ENCODE measurements at places on chromosomes 1 and 21. TPM values are rescaled to one million over a fixed set of nuclear protein-coding genes. Genes with fewer than 3 reads are reported as not detected.
A peak's percentile ranks its signal among the peaks of the same experiment; 100 is the strongest.

GRCh38 chr1:91402023-91402422, 2.6 kb downstream of the HFM1 start:
- H3K27ac ChIP-seq, result no peak overlapping the region
- DNase-seq, result no peak
- no peaks in the 10 kb centered on the region for H3K4me1 ChIP-seq
- H3K4me3 ChIP-seq, result no peak overlapping the region

DNA sequence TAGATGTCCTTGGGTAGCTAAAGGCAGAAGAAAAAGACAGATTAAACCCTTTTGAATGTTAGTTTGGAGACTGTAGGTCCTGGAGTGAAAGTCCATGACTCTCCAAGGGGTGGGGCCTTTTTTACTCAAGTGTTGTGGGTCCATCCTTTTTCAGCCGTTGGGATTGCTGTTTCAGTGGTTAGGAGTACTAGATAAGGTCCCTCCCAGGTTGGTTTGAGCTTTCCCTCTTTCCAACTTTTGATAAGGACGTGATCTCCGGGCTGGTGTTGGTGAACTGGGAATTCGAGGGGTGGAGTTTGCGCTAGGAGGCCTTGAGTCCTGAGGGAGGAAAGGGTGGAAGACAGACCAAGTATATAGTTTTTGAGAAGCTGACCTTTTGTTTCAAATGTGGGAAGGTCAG, 5.2 kb upstream of the IPP start:
- no peaks in the 10 kb centered on the region for H3K36me3 ChIP-seq
- H3K27ac ChIP-seq, result no peak overlapping the region
- no peak for DNase-seq

DNA sequence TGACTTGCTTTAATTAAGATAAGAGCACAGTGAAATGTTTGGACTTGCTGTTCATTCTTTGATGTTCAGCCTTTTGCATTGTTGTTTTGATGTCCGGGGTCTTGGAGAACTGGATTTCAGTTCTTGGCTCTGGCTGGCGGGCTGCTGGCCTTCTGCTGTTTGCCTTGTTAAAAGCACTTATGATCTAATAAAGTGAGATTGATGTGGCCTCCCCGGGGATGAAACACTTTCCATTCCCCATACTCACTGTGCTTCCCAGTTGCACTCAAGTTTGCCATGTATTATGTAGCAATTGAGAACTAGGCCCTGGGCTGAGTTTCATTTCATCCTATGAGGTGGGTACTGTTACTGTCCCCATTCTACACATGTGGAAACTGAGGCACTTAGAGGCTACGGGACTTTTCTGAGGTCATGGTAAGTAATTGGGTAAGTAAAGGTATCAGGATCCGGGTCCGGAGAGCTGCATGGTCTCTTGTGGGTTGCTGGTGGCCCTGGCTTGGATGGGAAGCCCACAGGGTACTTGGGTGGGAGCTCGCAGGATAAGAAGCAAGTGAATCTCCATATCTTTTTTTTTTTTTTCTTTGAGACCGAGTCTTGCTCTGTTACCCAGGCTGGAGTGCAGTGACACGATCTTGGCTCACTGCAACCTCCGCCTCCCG, 127.7 kb upstream of the ZBTB40 start:
- H3K4me1 ChIP-seq, result no peaks in the 10 kb centered on the region
- no peak overlapping the region for H3K4me3 ChIP-seq
- H3K36me3 ChIP-seq, result no peaks in the 10 kb centered on the region
- H3K27me3 ChIP-seq, result no peaks in the 10 kb centered on the region
- no peak overlapping the region for H3K27ac ChIP-seq

Gene TTLL10
- not detected for total RNA-seq

Gene ELK4
- 88.7 TPM for total RNA-seq

DNA sequence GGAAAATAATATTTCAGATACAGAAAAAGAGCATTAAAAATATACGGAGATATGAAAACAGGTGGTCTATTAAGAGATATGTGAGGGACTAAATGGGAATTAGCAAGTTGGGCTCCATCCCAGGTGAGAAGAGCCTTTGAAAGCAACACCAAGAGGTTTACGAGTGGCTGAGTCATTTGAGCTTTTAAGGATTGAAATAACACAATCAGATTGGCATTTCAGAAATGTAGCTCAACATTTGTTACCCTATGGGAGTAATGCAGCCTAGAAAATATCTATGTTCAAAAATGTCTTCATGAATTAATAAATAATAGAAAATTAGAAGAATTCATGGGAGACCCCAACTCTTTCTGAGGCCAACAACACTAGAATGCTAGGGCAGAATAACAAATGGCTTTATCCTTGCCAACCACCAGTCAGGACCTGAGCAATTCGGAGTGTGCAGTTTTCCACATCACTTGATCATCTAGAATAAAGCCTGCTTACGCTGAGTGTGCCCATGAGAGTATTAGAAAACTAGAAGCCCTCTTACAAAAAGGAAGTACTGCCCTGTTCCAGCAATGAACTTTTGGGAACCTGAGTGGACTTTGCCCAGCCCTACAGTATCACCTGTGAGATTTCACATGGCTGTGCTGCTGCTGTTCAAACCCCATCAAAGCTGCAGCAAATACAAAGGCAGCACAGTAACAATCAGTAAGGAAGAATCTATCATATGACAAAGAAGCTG, 538.0 kb upstream of the CAMK1G start:
- H3K36me3 ChIP-seq, result no peaks in the 10 kb centered on the region
- H3K27ac ChIP-seq, result no peak overlapping the region
- DNase-seq, result no peak

DNA sequence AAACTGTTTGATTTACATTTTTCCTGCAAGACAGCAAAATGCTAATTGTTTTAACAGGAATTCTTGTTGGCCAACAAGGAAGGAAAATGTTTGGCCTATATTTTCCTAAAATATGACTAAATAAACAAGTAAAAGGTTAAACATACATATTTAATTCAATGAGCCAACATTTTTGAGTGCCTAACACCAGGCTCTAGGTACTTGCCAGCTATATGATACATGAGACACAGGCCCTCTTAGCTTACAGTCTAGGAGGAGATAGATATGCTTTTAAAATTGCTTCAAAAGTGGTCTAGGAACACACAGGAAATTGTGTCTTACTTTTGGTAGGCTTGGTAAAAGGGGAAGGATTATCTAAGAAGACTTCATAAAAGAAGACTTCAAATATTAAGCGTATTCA, 50.9 kb downstream of the PIGK start:
- H3K27me3 ChIP-seq, result no peaks in the 10 kb centered on the region
- no peak overlapping the region for H3K27ac ChIP-seq
- no peak for DNase-seq
- H3K36me3 ChIP-seq, result no peaks in the 10 kb centered on the region
- H3K4me1 ChIP-seq, result no peaks in the 10 kb centered on the region

DNA sequence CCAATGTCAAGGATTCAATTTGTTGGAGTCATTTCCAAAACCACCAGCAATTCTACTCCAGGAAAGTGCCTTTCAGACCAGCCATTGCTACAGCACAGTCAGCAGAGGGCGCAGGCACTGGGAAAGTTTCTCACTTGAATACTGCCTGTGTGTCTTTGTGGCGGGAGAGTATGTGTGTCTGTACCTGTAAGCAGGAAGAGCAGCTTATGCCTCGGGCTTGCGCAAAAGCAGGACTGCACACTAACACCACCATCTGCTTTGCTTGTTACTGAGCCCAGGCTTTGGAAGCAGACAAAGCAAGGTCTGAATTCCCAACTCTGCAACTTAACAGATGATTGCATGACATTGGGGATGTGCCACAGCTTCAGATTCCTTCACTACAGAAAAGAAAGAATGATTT, 7.0 kb upstream of the CTSE start:
- H3K36me3 ChIP-seq, result no peaks in the 10 kb centered on the region
- H3K27ac ChIP-seq, result no peak overlapping the region
- no peaks in the 10 kb centered on the region for H3K27me3 ChIP-seq
- no peak overlapping the region for H3K4me3 ChIP-seq
- no peaks in the 10 kb centered on the region for H3K4me1 ChIP-seq

DNA sequence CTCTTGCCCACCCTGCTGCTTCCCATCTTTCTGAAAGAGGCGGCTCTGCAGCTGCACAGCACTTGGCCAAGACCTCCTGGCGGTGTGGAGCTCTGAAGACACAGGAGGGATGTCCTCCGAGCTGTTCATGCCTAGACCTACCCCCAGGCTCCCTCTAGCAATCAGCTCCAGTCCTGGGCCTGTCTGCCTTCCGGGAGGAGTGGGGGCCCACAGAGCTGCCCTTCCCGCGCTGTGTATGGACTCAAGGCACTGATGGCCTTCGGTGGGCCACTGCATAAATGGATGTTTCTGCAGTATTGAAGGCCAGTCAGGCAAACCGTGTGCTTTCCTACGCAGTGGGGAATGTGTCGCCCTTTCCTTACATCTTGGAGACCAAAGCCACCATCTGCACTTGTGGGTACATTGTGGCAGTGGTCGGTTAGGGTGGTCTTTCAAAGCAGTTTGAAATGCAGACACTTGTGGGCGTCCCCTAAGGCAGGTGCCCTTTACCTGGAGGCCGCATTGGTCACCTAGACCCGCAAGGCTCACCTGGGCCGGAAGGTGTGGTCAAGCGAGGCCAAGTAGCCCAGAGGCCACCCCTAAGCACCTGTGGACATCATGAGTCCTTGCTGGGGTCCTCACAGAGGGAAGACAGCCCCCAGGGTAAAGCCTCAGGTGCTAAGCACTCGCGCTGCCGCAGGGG, 912 bp upstream of the PKNOX1 start:
- H3K4me1 ChIP-seq, result peaks cover 18% of the 10 kb centered on the region
- peak overlapping the region; percentile 83 for H3K4me3 ChIP-seq
- H3K27ac ChIP-seq, result peak overlapping the region; percentile 88
- DNase-seq, result peak; percentile 54

Gene FCRL4
- not detected for total RNA-seq

DNA sequence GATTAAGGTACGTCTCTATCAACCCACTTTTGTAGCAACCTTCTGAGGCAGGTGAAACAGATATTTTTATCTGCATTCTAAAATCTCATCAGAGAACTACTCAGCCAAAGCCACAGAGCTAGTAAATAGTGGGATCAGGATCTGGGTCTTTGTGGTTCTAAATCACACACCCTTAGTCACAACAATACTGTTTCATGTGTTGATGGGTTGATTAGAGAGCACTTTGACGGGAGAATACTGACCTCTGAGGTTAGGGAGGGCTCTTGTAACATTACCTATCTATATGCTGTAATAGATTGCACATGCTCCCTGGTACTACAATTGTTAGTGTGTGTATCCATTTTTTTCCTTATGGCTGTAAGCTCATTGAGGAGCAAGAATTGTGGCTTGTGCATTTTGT, 45.5 kb upstream of the CCDC190 start:
- no peak overlapping the region for H3K27ac ChIP-seq
- H3K4me3 ChIP-seq, result no peak overlapping the region
- no peak for DNase-seq
- H3K36me3 ChIP-seq, result no peaks in the 10 kb centered on the region
- no peaks in the 10 kb centered on the region for H3K4me1 ChIP-seq
- no peaks in the 10 kb centered on the region for H3K27me3 ChIP-seq

- peak overlapping the region; percentile 69 for H3K27ac ChIP-seq
- H3K4me3 ChIP-seq, result peak overlapping the region; percentile 12
- H3K36me3 ChIP-seq, result no peaks in the 10 kb centered on the region
- H3K4me1 ChIP-seq, result peaks cover 5% of the 10 kb centered on the region
- peaks cover 23% of the 10 kb centered on the region for H3K27me3 ChIP-seq
Observed at GRCh38 chr1:227318853-227319607, 738 bp upstream of the CDC42BPA start.

- H3K4me3 ChIP-seq, result no peak overlapping the region
- H3K27ac ChIP-seq, result no peak overlapping the region
- DNase-seq, result no peak
- no peaks in the 10 kb centered on the region for H3K36me3 ChIP-seq
- no peaks in the 10 kb centered on the region for H3K27me3 ChIP-seq
Observed at GRCh38 chr1:193762236-193762635, 575.8 kb upstream of the B3GALT2 start.

GRCh38 chr1:54519709-54520108, 28.3 kb upstream of the ACOT11 start:
- H3K27me3 ChIP-seq, result no peaks in the 10 kb centered on the region
- no peak for DNase-seq
- H3K4me1 ChIP-seq, result no peaks in the 10 kb centered on the region

- DNase-seq, result no peak
- H3K4me3 ChIP-seq, result no peak overlapping the region
- no peaks in the 10 kb centered on the region for H3K36me3 ChIP-seq
- H3K27ac ChIP-seq, result no peak overlapping the region
Observed at GRCh38 chr1:20370698-20371097, 80.0 kb downstream of the VWA5B1 start.

GRCh38 chr21:16194095-16194787, 464.5 kb downstream of the USP25 start:
- no peaks in the 10 kb centered on the region for H3K36me3 ChIP-seq
- no peaks in the 10 kb centered on the region for H3K4me1 ChIP-seq
- no peak overlapping the region for H3K27ac ChIP-seq

Gene LAMB3
- total RNA-seq, result 0.92 TPM

DNA sequence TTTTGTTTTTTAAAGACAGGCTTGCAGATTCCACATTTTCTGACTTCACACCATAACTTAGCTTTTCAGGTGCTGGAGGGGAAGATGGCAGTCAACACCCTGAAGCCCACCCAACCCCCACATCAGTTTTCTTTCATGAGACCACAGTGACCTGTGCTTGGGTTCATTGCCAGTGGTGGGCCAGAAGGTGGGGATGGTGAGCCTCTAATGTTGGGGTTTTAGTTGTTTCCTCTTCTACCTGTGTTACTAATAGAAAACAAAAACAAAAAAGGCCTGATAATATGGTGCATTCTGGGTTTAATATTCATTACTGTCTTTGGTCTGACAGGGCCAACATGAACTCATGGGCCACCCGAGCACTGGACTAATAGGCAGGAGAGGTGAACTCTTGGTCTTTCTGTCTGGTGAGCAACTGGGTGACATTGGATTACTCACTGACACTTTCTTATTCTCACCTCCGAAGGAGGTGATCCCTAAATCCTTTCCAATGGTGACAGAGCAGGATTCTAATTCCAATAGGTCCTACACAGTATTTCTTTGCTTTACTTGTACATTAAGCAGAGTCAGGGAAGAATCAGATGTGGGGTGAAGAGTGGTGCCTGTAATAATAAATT, 132.8 kb downstream of the CLIC6 start:
- H3K36me3 ChIP-seq, result peaks cover 33% of the 10 kb centered on the region
- no peak overlapping the region for H3K27ac ChIP-seq
- no peak overlapping the region for H3K4me3 ChIP-seq
- DNase-seq, result no peak

- peaks cover 13% of the 10 kb centered on the region for H3K4me1 ChIP-seq
- H3K27me3 ChIP-seq, result no peaks in the 10 kb centered on the region
- no peak overlapping the region for H3K4me3 ChIP-seq
- no peak overlapping the region for H3K27ac ChIP-seq
Observed at GRCh38 chr1:107058245-107059032, 2.0 kb downstream of the PRMT6 start.

Gene RAB42
- 0.47 TPM for total RNA-seq

Gene TMPRSS2
- total RNA-seq, result not detected

Measured in CD8-positive, alpha-beta memory T cell (primary cell).